ENCODE measurements at places on chromosomes 7 and 10.

DNA sequence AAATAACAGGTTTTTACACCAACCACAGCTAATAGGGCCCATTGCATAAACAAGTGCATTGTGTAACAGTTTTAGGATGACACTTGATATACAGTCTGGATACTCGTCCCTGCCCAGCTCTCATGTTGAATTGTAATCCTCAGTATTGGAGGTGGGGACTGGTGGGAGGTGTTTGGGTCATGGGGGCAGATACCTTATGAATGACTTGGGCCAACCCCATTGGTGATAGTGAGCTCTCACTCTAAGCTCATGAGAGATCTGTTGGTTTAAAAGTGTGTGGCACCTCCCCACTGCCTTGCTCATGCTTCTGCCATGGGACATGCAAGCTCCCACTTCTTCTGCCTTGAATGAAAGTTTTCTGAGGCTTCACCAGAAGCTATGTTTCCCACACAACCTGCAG lies 136.7 kb downstream of the PDE1C start:
- no peak for DNase-seq

- DNase-seq = no peak
These were observed 39.6 kb downstream of the COL26A1 start for GRCh38 chr7:101402081-101402779.

- DNase-seq = no peak
These were observed 45.4 kb downstream of the ASB13 start for GRCh38 chr10:5620966-5621365.

DNA sequence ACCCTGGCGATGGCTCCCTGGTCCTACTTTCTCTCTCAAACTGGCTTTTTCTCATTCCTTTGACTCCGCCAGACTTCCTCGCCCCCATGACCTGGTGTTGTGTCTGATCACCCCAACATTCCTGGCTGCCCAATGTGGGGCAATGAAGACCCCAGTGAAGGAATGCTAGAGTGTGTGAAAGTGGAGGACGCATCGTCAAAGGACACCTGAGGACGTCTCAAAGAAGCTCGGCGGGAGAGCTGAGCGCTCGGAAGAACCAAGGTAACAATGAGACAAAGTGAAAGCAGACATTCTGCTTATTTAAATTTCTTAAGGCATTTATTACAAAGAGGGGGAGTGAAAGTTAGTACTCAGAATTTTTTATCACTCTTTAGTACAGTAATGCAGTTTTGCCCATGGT lies 31.7 kb upstream of the AKR1C2 start:
- no peak for DNase-seq

GRCh38 chr7:115037128-115037802 lies 115.4 kb downstream of the MDFIC start:
- DNase-seq = no peak

DNA sequence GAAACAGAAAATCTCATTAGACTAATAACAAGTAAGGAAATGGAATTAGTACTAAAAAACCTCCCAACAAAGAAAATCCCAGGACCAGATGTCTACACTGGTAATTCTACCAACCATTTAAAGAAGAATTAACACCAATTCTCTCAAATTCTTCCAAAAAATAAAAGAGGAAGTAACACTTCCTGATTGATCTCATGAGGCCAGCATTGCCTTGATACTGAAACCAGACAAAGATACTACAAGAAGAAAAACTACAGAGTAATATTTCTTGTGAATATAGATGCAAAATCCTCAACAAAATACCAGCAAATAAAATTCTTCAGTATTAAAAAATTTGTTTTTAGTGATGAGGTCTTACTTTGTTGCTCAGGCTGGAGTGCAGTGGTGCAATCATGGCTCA lies 21.3 kb downstream of the GCK start:
- DNase-seq = peak; percentile 1

DNA sequence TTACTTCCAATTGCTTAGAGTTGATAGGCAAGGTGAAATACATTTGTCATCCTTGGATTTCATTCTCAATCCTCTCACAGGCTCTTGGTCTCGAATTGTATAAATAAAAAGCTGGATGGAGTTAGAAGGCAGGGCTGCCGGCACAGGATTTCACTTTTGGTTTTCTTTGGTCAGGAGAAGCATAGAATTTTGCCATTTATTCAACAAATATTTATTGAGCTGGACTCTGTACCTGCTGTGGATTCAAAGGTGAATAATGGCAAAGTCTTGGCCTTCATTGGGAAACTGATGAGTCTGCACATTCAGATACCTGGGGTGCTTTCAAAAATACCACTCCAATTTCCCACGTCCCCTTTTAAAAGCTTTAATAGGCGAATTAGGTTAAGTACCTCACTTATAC lies 49.7 kb downstream of the PDK4 start:
- no peak for DNase-seq

DNA sequence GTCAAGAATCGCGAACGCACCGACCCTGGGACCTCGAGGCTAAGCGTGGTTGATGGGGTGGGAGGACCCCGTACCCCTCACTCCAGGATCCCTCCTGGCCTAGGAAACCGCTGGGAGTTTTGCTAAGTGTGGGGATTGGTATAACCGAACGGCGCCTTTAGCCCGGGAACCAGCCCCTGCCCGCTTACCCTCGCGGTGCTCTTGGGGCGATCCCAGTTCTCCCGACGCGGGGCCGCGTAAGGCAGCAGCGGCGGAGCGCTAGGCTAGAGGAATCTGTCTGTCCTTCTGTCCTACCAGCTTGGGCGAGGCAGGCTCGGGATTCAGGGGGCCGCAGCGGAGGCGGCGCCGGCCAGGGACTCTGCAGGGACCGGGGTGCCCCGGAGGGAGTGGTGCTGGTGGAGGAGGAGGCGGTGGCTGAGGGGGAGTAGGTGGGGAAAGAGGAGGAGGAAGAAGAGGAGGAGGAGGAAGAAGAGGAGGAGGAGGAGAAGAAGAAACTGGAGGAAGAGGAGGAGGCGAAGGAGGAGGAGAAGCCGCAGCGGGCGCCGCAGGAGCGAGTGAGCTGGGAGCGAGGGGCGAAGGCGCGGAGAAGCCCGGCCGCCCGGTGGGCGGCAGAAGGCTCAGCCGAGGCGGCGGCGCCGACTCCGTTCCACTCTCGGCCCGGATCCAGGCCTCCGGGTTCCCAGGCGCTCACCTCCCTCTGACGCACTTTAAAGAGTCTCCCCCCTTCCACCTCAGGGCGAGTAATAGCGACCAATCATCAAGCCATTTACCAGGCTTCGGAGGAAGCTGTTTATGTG lies 439 bp upstream of the EMX2 start:
- DNase-seq = no peak

- no peak for DNase-seq
These were observed 493.4 kb upstream of the FOXK1 start for GRCh38 chr7:4188651-4189050.

- DNase-seq = no peak
These were observed 984.8 kb upstream of the LRRTM3 start for GRCh38 chr10:65940816-65941662.

DNA sequence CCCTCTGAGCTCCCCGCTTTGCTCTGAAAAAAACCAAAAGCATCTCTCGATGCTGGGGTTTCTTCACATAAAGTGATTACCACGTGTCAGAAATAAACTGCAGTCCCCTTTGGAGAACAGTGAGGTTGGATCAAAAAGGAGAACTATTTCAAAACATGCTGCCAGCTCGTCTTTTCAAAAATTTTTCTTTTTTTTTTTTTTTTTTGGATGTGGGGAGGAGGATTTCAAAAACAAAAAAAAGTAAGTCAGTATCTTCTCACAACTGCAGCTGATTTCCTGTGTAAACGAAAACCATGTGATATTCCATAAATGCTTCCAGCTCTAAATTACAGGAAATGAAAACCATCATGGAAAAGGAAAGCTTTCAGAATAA lies 155.0 kb upstream of the LYZL2 start:
- no peak for DNase-seq

GRCh38 chr10:112376396-112376790 lies 2.5 kb downstream of the ACSL5 start:
- DNase-seq = no peak

DNA sequence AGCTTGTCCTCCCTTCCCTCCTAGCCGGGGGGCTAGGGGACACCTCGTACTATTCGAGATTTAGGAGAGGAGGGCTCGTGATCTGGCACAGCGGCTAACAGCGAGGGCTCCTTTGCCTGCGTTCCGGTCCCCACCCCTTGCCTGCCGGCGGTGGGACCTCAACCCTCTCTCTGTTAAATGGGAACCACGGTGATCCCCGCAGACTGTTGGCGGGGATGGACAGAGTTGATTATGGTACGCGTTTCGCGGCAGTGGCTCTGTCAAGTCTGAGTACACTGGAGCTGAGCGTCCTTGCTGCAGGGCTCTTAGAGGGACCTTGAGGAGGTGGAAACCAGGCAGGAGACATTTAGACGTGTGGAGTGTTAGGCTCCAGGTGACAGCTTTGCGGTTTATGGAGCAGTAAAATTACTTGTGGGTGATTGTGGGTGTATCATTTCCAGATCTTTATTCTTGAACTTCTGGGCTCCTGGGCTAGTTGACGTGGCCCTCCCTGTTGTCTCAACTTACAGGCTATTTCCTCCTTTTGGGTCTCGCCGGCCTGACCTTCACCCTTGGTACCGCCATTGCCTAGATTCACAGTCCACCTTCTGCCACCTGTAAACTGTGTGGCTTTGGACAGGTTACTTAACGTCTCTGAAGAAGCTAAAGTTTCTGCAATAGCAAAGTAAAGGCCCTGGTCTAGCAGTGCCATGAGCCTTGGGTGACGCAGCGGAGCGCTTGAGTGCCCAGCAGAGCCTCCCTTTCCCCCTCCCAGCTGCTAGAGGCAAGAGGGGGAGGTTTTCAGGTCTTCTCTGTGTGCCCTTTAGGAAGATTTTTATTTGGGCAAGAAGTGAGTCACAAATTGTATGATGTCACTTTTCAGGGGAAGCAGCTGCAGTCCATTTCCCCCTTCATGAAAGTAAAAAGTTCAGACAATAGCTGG lies 739 bp downstream of the CASP7 start:
- DNase-seq = peak; percentile 9

- DNase-seq = no peak
These were observed 118.8 kb downstream of the CDK6 start for GRCh38 chr7:92717623-92717992.

DNA sequence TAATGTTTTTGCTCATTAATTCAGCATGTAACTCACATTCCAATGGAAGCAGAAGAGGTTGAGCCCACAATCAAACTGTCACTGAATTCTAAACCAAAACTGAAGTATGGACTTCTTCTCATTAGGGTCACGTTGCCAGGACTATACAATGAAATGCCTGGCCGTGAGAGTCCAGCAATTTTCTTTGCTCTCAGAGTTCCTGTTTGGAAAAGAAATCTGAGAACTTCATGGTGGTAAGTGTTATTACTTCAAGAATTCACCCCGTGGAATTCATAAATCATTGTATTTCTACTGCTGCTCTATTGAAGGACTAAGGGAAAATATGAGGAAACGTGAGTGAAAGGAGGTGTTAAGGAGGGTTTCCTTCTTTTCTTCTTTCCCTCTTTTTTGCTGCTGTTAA lies 441.8 kb upstream of the AKR1E2 start:
- DNase-seq = no peak

Data from SIG-M5 (cell line).